ENCODE measurements at places on chromosomes 13 and 19.

DNA sequence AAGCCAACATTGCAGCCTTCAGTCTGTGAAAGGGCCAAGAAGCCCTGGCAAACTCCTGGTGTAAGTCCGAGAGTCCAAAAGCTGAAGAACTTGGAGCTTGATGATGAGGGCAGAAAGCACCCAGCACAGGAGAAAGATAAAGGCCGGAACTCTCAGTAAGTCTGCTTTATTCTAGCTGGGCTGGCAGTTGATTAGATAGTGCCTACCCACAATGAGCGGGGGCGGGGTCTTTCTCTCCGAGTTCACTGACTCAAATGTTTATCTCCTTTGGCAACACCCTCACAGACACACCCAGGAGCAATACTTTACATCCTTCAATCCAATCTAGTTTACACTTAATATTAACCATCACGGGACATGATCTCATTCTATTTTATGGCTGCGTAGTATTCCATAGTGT is 1317.1 kb downstream of the SLITRK1 start:
- no peak for DNase-seq

DNA sequence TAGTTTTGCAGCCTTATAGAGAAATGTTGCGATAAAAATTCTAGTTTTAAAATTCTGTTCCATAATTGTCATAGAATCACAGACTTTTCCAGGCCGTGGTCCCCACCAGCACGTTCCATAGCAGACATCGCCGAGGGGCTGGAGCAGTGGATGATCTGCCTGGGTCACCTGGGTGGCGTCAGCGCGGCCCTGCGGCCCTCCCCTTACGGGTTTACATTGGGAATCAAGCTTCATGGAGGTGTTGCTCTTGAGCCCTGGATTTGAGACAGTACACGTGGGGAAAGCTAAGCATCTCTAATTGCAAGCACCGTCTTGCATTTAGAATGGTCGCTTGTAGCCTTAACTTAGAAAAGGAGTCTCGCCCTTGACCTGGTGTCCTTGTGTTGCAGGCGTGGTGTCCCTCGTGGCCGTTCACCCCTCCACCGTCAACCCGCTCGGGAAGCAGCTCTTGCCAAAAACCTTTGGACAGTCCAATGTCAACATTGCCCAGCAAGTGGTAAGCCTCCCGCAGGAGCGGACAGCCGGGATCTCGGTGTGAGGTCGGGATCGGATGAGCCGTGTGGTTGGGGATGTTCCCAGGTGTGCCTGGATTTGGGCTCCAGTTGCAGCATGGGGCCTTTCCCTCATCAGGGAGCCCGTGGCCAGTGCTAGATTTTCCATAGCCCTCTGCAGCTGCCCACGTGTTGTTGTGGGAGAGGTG is 35.1 kb downstream of the ATP4B start:
- no peak for DNase-seq

GRCh38 chr13:62003452-62003851 is 587.8 kb upstream of the PCDH20 start:
- DNase-seq: no peak

GRCh38 chr19:6172074-6172863 is 36.8 kb downstream of the ACSBG2 start:
- DNase-seq: no peak

Data from bronchial epithelial cell (primary cell).